ENCODE measurements at places on chromosomes 16 and 17.

- DNase-seq = no peak
Observed at GRCh38 chr16:68298907-68299561, 11.7 kb downstream of the SLC7A6OS start.

GRCh38 chr17:82314727-82315605 is 2.4 kb downstream of the CD7 start:
- no peak for DNase-seq

GRCh38 chr17:44221084-44221861 is 1.8 kb upstream of the UBTF start:
- DNase-seq = no peak

- no peak for DNase-seq
Observed at GRCh38 chr17:3738562-3739295, 15.0 kb downstream of the HASPIN start.

DNA sequence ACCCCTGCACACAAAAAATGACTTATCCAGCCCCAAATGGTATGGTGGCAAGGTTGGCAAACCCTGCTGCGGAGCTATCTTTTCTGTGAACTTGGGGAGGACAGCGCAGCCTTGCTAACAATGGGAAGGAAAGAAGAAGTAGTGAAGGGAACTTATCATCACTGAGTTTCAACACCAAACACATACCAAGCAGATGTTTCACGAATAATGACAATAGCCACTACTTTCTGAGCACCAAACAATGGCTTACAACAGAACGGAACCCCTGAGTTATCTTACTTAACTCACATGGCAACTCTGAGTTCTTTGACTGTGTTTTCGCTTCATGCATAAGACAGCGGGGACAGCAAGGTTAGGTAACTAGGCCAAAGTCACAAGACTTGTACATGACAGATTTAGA is 148.9 kb downstream of the XYLT1 start:
- DNase-seq = no peak

GRCh38 chr16:11205065-11205699 is 50.8 kb downstream of the SOCS1 start:
- no peak for DNase-seq

- no peak for DNase-seq
Observed at GRCh38 chr17:75816693-75817092, 27.5 kb downstream of the UNC13D start.

DNA sequence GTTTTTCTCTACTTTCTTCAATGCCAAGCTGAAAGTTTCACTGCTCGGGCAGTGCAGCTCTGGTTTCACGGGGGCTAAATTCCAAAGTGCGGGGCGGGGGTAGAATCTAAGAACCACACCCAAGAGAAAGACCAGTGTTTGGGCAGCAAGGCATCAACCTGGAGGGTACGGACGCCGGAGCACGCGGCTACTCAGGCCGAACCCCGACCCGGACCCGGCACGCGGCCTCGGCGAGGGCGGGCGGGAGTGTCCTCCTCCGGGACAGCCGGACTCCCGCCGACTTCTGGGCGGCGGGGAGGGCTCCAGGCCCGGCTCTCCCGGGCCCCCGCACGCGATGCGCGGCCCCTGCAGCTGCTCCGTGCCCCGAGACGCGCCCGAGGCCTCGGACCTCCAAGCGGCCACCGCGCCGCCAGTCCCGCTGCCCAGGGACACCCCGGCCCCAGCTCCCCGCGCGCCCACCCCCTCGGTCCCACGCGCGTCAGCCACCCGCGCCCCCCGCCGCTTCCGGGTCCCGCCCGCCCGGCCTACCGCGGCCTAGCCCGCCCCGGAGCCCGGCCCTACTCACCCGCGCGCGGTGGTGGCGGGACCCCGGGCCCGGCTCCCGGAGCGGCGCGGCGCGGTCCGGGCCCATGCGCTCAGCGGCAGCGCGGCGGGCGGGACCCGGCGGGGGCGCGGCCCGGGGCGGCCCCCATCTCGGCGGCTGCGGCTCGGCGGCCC is 561 bp downstream of the AXIN1 start:
- no peak for DNase-seq

Measured in glomerular endothelial cell (primary cell).